Activated naive CD8-positive, alpha-beta T cell treated with anti-CD3 and anti-CD28 coated beads, Interleukin-2, amount 50 U/mL, for 16 hours (primary cell): ENCODE measurements at places on chromosomes 7 and 10.

- DNase-seq: no peak
Observed at GRCh38 chr7:105794741-105795729, 81.4 kb downstream of the ATXN7L1 start.

- DNase-seq: no peak
Observed at GRCh38 chr10:86375204-86375603, 8.6 kb upstream of the GRID1 start.

DNA sequence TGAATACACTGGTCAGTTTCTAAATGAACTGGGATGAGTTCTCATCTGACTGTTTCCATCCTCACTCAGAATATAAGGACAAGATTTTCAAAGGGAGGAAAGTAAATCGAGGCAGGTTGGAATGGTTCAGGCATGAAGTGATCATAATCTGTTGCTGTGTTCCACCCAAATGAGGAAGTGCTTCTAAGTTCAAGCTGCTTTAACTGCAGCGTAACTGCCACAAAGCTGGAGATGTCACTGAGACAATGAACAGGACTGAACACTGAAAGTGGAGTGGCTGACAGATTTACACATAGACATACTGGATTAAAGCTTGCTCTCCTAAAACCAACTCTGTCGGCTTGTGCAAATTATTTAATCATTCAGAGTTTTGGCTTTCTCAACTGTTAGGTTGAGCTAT is 66.6 kb downstream of the GPR37 start:
- DNase-seq: no peak

DNA sequence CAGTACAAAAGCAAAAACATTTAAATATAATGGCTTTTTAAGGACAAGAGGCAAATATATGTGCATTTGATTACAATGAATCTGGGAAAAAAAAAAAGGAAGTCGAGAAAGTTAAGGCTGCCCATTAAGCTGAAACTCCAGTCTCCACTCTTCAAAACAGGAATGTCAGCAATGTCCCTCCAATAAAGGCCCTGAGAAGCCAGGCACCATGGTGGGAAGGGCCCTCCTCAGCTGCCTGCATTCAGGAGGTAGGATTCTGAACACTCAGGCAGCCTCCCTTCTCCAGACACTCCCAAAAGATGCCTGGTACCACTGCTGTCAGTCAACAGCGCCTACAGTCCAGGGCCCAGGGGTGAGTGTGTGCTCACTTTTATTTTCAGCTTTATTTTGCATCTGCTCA is 121.3 kb upstream of the MGMT start:
- DNase-seq: no peak

DNA sequence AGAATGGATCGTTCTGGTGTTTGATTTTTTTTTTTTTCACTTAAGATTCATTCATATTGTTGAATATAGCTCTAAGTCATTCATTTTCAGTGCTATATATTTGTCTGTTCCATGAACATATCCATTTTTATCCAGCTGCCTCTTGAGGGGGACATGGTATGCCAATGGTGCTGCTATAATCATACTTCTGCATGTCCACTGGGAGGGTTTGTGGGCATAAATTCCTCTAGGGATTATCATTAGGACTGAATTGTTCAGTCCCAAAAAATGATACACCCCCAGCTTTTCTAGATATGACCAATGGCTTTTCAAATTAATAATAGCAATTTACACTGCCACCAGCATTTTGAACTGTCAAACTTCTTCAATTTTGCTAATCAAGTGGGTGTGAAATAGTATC is 41.1 kb downstream of the CAV1 start:
- no peak for DNase-seq

GRCh38 chr7:152462995-152463708 is 27.3 kb upstream of the KMT2C start:
- no peak for DNase-seq

- no peak for DNase-seq
Observed at GRCh38 chr7:20778063-20778721, 8.5 kb downstream of the SP8 start.

- no peak for DNase-seq
Observed at GRCh38 chr10:11958956-11959355, 83.7 kb downstream of the UPF2 start.

DNA sequence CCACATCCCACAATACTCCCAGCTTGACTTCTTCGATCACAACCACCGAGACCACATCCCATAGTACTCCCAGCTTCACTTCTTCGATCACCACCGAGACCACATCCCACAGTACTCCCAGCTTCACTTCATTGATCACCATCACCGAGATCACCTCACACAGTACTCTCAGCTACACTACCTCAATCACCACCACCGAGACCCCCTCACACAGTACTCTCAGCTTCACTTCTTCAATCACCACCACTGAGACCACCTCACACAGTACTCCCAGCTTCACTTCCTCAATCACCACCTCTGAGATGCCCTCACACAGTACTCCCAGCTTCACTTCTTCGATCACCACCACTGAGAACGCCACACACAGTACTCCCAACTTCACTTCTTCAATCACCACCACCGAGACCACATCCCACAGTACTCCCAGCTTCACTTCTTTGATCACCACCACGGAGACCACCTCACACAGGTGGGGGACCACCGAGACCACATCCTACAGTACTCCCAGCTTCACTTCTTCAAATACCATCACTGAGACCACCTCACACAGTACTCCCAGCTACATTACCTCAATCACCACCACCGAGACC is 8.6 kb downstream of the MUC3A start:
- DNase-seq: no peak

- DNase-seq: no peak
Observed at GRCh38 chr7:5793361-5794072, 12.1 kb upstream of the RNF216 start.
